CD4-positive, alpha-beta memory T cell (primary cell): ENCODE measurements at places on chromosomes 5 and 9. TPM values are rescaled to one million over a fixed set of nuclear protein-coding genes. Genes with fewer than 3 reads are reported as not detected.

DNA sequence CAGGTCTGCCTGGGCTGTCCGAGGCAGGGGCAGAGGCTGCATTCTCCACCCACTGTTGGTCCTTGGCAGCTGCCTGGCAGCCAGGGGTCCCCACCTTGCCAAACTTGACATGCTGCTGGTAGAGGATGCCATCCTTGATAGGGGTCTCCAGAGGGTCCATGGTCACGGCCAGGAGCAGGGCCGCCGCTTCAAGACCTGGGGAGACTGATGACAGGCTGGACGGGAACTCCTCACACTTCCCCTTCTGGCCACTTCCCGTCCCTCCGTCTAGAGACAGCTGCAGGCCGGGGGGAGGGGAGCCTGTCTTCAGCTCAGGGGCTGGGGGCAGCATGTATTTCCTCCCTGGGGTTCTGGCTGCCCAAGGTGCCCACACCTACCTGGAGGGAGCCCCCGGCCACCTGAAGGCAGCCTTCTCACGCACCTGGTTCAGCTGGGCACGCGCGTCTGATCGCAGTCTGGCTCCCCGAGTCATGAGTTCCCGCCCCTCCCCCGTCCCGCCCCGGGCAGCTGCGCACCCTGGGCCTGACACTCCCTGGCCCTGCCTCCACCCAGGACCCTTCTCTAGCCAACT, at the start of gene DOK3:
DOK3 (minus strand) TSS at position 446 of the 571 bp plus-strand sequence; CDS start at position 160, 286 bp downstream.
- DNase-seq = no peak

DNA sequence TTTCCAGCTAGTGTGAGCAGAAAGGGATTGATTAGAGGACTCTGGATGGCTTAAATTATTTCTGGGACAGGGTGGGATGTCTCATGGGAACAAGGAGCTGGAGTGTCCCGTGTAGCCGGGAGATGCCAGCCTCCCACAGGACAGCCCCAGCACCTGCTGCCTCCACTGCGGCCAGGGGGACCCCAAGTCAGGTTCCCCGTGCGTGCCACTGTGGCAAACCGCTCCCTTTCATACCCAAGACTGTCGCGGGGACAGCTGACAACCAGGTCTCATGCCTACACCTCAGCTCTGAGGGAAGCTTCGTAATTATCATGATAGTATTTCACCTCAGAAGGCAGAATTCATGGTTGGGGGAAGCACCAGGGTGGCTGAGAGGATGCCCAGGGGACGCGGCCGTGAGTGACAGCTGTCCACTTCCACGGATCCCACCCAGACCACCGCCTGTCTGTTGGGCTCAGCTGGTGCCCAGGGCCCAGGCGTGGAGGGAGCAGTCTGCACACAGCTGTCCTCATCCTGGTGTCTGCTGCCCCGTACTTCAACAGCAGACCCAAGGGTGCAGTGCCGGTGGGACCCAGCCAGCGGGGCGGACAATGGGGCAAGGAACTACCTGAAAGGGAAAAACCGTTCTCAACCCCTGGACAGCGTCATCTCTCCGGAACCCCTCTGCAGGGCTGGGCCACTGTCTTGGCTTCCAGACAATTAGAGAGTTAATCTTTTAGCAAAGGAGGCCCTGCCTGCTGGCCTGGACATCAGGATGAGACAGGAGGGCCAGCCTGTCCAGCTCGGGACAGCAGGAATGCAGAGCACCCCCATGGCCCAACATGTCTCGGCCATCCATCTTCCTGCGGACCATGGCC, 166.9 kb downstream of the OLFM1 start:
- DNase-seq = no peak

DNA sequence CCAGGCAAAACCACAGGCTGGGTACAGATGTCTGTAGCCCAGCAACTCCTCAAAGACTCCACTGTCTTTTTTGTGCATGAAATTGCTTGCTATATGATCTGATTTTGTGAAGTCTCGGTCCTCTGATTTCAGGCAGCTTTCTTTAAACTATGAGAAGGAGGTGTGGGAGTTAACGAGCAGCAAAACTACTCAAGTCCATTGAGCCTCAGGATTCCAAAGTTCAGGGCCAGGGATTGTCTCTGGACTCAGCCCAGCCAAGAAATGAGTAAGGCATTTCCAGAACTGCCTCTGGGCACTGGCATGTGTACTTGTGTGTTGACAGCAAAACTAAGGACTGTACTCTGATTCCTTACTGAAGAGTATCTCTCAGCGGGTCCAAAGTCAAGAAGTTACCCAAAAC, 53.4 kb upstream of the GLIS3 start:
- no peak for DNase-seq

DNA sequence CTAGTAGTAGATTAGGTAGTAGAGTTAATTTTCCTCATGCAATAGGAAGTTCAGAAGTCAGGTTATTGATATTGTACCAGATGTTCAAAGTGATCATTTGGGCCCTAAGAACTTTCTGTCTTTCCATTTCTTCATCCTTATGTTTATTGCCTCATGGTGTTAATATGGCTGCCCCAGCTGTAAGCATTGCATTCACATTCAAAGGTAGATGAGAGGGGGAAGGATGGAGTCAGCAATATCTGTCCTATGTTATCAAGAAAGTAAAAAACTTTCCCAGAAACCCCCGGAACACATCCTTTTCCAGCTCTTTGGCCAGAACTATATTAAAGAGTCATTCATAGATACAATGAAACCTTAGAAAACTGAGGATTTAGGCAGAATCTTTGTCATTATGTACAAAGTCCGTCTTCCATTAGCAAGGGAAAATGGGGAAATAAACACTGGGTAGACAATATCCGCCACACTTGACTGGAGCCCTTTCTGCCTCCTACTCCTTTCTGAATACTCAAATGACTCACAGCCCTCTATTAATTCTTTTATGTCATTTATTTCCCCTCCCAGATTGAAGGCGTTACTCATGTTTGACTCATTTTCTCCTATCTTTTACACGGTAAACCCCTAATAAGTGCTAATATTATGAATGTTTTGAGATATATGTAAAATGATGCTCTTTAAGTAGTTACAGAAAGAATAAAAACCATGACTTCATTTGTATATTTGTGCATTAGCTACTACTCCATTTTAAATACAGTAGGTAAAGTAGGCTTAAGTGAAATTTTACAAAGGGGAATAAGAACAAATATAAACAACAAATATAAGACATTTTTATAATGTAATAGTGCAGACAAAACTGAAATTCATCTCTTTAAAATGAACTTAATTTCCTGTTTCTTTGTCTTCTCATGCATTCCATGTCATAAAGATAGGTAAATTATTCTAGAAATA, 127.6 kb downstream of the SLF1 start:
- no peak for DNase-seq

DNA sequence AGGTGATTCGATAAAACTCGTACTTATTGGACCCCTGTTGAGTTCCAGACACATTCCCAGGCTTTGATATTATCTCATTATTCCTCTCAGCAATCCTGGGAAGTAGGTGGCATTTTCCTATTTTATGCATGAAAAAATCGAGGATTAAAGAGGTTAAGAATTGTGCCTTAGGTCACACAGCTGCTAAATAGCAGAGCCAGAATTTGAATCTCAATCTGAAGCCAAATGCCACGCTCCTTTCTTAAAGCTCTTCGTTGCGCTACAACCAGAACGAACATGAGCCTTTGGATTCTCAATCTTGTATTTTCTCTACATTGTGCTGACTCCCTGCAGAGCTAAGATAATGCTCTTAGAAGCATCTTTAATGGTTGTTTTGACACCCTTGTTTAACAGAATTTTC, 527.8 kb upstream of the TLE4 start:
- DNase-seq = no peak

GRCh38 chr9:80806671-80807070, 882.7 kb downstream of the TLE1 start:
- no peak for DNase-seq

- no peak for DNase-seq
Measured at GRCh38 chr5:61184708-61185107, 22.4 kb upstream of the SMIM15 start.

- DNase-seq = no peak
Measured at GRCh38 chr9:108058135-108058814, 568.7 kb upstream of the KLF4 start.

DNA sequence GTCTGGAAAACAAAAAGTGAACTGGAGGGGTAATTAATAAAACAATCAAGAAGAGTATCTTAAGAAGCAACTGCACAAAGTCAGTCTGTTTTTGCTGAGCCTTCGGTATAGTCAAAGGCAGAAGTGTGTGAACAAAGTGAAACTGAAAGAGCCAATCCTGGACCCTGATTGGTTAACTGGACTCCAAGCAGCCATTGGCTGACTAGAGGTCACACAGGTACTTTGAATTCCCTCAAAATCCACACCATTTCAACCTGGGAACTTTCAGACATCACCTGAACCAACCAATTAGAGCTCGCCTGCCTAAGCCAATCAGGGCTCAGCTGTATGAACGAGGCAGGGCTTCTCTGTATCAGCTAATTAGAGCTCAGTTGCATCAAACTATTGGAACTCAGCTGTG, 286.7 kb downstream of the TLE4 start:
- DNase-seq = peak; percentile 18

- DNase-seq = no peak
Measured at GRCh38 chr5:125440905-125441304, 694.5 kb upstream of the ZNF608 start.

DNA sequence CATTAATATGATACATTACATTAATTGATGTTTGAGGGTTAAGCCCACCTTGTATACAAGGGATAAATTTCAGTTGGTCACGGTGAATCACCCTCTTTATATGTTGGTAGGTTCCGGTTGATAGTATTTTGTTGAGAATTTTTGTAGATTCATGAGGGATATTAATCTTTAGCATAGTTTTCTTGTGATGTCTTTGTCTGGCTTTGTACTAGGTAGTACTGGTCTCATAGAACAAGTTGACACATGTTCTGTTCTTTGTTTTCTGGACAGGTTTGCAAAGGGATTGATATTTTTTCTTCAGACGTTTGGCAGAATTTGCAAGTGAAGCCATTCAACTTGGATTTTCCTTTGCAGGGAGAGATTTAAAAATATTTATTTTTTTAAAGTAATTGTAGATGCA, 49.1 kb upstream of the CLK4 start:
- DNase-seq = no peak

- no peak for DNase-seq
Measured at GRCh38 chr5:45779874-45780671, 83.9 kb upstream of the HCN1 start.

DNA sequence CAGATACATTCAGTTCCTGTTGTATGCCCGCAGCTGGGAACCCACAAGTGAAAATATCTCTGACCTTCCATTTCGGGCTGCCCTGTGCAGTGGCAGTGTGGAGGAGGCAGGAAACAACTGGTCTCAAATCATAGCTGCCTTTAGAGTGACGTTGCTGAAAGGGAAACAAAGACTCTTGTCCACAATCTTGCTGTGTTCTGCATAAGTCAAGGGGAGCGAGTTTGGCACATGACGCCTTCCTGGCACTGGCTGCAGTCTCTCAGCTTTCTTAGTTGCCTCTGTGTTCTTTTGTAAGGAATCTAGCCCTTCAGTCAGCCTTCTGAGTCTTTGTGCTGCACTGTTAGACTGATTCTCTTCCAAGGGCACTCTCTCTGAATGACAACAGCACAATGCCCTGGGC, 24.0 kb downstream of the ADAMTS16 start:
- DNase-seq = no peak

DNA sequence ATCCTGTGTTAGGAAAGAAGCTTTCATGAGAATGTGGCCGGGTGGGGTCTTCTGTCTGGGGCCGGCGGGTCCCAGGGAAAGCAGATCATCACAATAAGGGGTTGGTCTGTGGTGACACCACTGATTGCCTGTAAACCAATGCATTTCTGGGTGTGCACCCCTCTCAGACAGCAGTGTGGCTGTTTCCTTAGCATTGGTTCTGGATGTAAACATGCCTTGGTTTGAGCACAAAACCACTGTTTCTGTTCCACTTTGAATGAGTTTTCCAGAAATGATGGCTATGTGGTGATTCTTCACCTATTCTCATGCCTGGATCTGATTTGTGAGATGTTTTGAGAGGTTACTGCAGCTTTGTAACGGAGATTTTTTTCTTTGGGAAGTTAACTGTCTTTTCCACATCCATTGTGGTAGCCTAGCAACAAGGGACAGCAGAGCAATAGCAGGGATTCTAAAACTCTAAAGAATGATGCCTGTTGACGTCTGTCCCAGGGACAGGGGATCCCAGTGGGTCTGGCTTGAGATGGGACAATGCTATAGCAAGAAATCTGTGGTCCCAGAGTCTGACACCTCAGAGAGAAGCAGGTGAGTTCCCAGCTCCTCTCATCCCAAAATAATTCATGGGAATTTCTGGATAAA, at the start of gene CCDC192:
CCDC192 (plus strand) TSS at position 466 of the 636 bp plus-strand sequence; CDS start at position 521, 55 bp downstream.
- no peak for DNase-seq

- no peak for DNase-seq
Measured at GRCh38 chr9:121819428-121820231, 168.2 kb downstream of the DAB2IP start.

- DNase-seq = no peak
Measured at GRCh38 chr9:35313460-35313859, 151.7 kb downstream of the UNC13B start.

GRCh38 chr9:129910628-129911567, 75.6 kb downstream of the USP20 start:
- DNase-seq = no peak

DNA sequence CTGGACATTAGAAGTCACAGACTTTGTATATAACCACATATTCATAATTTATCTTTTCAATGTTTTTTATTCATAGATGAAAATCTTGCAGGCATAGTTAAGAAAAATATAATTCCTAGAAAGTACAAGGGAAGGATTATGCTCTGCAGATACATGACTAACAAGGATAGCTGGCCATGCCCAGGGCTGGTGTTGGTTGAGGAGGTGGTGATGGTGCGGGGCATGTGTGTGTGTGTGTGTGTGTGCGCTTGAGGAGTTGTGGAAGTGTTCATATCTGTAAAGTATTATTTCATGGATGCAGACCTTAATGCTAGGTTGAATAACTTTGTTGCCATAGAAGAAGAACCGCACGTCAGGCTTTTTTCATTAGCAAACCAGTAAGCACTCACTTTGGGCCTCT, 1.3 kb downstream of the S1PR3 start:
- no peak for DNase-seq

Gene SLC6A3
- not detected for total RNA-seq

Gene PTGER4
- 64.9 TPM for total RNA-seq

Gene UNC5A
- not detected for total RNA-seq

Gene HMCN2
- not detected for total RNA-seq

Gene IFNB1
- total RNA-seq = not detected

Gene SLC4A9
- total RNA-seq = not detected
